ENCODE measurements at places on chromosomes 4 and X.

DNA sequence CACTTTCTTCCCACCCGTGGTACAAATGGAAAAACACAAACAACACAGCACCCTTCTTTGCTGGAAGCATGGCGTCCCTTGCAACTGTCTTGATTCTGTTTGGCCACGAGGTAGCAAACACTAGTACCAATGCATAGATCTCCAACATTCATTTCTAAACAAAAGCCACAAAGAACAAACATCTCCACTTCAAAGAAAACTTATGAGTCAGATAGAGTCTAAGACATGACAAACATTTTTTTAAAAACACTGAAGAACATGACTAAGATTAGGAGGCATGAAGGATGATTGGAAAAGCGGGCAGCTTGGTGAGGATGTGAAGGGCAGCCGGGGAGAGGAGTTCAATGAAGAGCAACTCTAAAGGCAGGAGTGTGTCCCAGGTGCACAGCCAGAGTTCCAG, 197.6 kb upstream of the FAM9B start:
- DNase-seq: no peak

- no peak for DNase-seq
Observed at GRCh38 chr4:123978637-123979036, 582.0 kb downstream of the SPRY1 start.

DNA sequence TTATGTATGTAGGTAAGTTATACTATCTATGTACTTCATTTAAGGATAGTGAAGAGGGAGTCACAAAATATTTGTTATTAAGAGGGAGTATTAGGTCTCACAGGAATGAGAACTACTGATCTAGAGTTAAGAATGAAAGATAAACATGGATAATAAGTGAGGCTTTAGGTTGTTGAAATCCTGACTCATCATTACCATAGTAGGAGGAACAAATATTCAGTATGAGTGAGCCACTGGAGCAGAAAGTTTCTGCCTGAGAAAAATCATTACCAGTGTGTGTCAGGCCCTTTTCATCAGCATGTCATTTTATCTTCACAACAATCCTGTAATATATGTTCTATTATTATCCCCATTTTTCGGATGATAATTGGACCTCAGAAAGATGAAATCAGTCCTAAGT, 27.2 kb upstream of the IGSF1 start:
- DNase-seq: no peak

DNA sequence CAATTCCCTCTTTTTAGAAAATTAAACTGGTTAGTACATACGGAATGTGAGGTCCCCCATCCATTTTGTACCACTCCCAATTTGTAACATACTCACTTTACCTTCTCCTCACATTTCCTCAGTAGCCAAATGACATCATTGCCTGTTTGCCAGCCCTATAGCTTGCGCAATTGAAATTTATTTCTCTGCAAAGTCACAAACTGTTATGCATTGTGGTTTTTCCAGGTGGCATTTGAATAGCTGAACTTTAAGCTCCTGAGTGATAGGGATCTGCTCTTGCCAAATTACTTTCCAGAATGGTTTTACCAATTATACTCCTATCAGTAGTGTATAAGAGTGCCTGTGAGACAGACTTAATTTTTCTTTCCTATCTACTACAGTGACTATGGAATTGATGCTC, 7.7 kb downstream of the COL4A5 start:
- peak; percentile 3 for DNase-seq

- DNase-seq: no peak
Observed at GRCh38 chr4:139972305-139972704, 181.7 kb downstream of the MAML3 start.

- DNase-seq: no peak
Observed at GRCh38 chr4:44016570-44017421, 431.8 kb downstream of the KCTD8 start.

- DNase-seq: no peak
Observed at GRCh38 chr4:170248029-170248428, 158.3 kb upstream of the AADAT start.

GRCh38 chrX:84118769-84119168, 69.2 kb downstream of the RPS6KA6 start:
- no peak for DNase-seq

DNA sequence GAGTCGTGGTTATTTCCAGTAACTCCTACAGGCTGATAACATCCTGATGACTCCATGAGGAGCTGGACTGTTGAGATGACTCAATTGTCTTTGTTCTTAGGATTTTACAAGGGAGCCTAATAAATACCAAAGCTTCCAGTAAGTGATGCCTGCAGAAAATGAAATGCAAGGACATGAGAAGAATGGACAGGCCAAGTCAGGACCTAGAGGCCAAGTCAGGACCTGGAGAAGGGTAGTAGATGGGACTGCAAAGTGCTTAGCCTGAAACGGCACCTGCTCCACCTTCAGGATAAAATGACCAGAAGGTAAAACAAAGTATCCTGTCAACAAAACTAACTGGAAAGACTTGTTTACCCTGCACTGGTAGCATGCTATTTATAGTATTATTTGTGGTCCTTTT, 6.4 kb upstream of the SLC10A6 start:
- peak; percentile 24 for DNase-seq

GRCh38 chrX:31093639-31093975, 21.8 kb upstream of the FTHL17 start:
- DNase-seq: no peak

DNA sequence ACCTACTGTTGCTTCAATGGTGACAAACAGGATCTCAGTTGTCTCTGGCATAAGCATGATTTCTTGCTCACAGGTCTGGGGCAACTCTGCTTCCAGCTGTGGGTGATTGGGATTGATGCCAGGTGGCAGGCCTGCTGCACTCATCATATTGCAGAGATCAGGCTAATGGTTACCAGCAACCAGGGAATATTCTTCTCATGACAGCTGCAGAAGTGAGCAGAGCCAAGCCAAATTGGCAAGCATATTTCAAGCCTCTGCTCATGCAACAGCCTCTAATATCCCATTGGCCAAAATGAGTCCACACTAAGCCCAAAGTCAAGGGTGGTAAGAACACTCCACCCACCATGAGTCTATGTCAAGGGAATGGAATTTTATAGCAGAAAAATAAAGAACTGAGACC, 26.7 kb upstream of the TBC1D19 start:
- DNase-seq: no peak

DNA sequence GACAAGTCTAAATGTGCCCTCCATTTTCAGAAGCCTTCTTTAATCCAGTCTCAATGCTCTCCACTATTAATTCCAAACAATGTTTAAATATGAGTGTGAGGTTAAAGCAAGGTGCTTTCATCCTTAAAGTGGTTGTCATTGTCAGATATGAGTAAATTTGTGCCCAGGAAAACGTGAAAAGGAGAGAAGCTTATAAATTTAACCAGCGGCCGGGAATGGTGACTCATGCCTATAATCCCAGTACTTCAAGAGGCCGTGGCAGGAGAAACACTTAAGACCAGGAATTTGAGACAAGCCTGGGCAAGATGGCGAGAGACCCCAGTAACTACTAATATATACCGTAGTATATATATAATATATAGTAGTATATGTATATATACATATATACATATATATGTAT, 270.0 kb downstream of the ARHGAP24 start:
- DNase-seq: no peak

DNA sequence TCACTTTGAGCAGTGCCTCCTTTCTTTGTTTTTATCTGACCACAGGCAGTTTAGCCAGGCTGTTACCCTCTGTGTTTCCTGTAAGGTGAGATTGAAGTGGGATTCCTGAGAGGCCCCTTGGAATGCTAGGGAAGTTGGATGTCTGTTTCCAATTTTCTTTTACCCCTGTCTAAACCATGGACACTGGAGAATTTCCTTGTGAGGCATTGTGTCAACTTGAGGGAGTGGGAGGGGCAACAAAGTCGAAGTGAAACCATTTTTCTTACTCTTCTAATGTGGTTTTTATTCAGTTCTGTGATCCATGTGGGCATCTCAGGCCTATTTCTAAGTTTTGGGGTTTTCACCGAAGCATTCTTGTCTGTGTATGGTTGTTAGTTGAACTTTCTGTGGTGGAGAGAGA, 296.1 kb upstream of the UGT8 start:
- DNase-seq: no peak

- DNase-seq: no peak
Observed at GRCh38 chrX:133294126-133294525, 76.0 kb upstream of the TFDP3 start.

DNA sequence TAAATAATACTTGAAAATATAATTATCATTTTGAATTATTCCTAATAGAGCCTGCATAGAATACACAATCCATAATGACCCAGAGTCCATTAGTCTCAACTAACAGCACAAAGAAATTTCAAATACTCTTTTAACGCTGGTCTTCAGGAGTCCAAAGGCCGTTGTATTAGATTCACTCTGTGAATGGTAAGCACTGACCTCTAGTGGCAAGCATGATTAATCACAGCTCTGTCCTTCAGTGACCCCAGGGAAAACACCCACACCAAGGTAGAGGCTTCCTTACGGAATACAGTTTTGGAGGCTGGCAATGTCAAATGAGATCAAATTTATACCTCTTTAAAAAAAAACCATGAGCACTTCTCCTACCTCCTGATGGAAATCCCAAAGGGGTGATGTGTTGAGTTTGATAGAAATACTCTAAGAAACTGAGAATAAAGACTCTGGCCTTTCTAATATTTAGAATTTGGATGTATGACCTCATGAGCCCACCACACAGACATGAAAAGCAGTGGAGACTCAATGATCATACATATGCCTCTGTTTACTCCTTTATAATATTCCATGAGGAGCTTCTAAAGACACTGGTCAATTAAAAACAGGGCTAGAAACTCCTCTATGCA, 147.2 kb upstream of the DKK2 start:
- DNase-seq: peak; percentile 84

- DNase-seq: no peak
Observed at GRCh38 chr4:134691915-134692314, 490.3 kb upstream of the PABPC4L start.

Measured in stomach (tissue), 19 donors.